ENCODE measurements at places on chromosomes 11 and 22.
A peak's percentile ranks its signal among the peaks of the same experiment; 100 is the strongest.

- no peak for DNase-seq
Observed at GRCh38 chr11:57475191-57475590, 14.9 kb downstream of the RTN4RL2 start.

- DNase-seq: peak; percentile 30
Observed at GRCh38 chr11:96221244-96222070, 121.5 kb downstream of the MAML2 start.

DNA sequence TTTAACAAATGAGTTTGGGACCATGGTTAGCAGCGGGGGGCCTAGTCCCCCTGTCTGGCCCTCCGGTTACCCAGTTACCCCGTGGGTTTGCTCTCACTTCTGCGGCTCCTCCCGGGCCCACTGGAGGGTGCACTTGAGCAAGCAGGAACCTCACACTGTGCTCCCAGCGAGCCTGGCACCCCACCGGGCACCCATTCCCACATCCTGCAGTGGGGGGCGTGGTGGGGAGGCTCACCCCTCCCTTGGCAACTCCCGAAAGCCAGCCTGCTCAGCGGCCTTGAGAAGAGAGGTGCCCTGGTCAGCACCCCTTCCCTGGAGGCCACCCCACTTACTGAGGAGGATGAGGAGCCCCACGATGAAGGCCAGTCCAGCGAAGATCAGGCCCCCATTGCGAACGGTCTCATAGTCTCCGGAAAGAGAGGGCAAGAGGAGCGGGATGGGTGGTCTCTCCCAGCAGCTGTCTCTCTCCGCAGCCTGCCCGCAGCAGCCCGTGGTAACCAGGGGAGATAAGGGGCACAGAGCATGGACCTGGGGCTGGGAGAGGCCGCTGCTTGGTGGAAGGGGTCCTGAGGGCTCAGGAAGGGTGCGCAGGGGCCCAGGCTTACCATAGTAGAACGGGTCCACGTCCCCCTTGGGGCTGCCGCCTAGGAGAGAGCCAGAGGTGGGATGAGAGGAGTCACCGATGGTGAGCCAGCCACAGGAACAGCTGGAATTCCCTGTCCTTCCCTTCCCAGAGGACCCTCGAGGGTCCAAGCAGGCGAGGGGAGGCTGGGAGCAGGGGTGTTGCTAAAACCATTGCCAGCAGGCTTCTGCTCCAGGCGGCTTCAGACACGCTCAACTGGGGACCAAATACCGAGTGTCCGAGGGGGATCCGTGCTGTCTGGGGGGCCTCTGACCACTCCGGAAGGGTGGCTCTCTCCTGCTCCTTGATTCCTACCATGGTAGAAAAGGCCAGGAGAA, 2.2 kb downstream of the FXYD2 start:
- peak; percentile 53 for DNase-seq

DNA sequence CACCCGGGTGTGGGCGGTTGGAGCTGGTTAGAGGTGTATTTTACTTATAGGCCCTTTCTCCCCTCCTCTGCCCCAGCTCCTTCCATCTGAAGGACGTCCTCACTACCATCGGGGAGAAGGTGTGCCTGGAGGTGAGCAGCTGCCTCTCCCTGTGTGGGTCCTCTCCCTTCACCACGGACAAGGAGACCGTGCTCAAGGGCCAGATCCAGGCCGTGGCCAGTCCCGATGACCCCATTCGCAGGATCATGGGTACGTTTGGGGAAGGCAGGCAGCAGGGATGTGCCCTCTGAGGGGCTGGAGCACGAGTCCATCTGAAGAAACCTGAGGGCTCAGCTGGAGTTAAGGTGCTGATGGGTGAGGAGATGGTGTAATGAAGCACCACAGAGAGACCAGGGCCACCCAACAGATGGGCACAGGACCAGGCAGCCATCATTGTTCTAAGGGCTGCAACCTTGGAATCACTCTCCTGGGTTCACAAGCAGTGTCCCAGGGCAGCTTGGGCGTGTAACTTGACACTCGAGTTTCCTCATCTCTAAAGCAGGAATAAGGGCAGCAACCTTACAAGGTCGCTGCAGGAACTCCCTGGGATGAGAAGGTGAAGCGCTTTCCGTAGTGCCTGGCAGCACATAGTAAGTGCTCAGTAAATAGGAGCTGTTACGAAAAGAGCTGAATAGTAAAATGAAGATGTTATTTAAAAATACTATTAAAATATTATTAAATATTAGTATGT, 29.4 kb downstream of the TCP11L1 start:
- DNase-seq: no peak

- no peak for DNase-seq
Observed at GRCh38 chr22:19455585-19456370, 8.3 kb upstream of the C22orf39 start.

- no peak for DNase-seq
Observed at GRCh38 chr11:45324459-45324858, 38.3 kb upstream of the SYT13 start.

DNA sequence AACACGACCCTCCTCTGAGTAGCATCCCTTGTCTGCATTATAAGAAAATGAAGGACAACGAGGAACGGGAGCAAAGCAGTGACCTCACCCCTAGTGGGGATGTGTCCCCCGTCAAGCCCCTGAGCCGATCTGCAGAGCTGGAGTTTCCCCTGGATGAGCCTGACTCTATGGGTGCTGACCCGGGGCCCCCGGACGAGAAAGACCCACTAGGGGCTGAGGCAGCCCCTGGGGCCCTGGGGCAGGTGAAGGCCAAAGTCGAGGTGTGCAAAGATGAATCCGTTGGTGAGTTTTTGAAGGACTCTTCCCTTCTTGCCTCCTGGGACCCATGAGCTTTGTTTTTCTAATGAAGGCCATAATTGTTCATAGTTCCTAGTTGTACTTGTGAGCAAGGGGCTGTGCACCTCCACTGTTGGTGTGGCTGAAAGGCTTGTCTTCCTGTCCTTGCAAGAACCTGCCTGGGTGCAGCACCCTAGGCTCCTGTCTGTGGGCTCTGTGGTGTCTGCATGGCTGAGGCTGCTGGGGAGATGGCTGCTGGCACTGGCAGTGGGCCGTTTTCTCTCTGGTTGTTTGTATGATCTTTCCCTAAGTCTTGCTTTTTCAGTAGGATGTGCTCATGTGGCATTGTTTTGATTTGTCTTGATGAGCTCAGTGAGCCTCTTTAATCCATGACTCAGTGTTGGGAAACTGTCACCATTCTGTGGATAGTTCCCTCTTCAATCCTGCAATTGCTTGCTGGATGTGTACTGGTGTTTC, 10.1 kb downstream of the DGCR8 start:
- DNase-seq: no peak

- DNase-seq: no peak
Observed at GRCh38 chr22:42645938-42646568, 3.1 kb downstream of the CYB5R3 start.

DNA sequence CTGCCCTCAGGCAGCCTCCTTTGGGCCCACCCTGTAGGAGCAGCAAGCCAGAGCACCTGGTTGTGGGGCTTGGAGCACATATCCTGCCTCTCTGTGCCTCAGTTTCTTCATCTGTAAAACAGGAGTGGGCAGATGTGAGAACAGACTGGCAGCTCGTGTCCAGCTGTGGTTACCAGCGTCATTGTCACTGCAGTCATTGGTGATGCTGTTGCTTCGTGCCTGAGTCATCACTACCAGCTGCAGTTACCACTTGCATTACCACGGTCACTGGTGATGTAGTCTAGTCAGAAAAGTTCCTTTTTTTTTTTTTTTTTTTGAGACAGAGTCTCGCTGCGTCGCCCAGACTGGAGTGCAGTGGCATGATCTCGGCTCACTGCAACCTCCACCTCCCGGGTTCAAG, 20.4 kb downstream of the RSPH14 start:
- DNase-seq: no peak

DNA sequence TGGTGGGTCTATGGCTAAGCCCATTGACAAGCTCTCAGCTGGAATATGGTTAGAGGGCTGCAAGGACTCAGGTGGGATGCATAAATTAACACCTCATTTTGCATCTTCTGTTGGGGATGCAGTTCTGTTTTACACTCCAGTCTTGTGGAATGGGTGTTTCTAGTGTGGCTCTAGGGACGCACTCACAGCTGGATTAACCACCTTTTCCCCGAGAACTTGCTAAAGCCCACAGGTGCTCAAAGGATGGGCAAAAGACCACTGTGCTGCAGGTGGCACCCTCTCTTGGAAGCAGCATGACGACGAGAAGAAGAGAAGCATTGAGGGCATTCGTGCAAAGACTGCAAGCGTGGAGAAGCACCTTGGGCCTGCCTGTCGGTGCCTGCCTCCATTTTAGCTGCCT, 6.9 kb downstream of the BARX2 start:
- DNase-seq: no peak

DNA sequence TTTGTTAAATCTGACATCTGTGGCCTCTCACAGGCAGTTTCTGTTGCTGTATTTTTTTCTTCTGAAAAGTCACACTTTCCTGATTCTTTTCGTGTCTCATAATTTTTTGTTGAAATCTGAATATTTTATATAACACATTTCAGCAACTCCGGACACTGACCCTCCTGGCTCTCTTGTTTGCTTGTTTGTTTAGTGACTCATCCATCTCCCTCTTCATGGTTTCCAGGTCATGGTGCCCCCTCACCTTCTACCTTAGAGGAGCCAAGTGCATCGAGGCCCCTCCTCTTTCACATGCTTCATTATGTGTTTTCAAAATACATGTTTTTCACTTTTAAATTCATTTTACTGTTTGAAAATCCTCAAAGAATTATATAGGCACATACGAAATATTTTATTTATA, 562.4 kb downstream of the OPCML start:
- DNase-seq: no peak

- DNase-seq: no peak
Observed at GRCh38 chr11:93801366-93801765, 17.3 kb downstream of the MED17 start.

DNA sequence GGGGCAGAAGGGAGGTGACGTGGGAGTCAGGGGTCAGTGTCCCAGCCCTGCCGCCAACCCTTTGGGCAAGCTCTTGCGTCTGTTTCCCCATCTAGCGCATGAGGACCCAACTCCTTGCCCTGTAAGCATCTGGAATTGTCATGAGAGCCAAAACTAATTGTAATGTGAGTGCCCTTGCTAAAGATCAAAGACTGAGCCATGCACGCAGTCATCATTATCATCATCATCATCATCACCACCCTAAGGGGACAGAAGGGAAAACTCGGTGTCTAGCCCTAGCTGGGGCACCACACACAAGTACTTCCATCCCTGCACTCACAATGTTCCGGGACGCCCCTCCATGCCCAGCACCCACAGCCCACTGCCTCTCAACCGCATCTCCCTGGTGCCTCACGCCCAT, 2.5 kb downstream of the LIF start:
- peak; percentile 44 for DNase-seq

DNA sequence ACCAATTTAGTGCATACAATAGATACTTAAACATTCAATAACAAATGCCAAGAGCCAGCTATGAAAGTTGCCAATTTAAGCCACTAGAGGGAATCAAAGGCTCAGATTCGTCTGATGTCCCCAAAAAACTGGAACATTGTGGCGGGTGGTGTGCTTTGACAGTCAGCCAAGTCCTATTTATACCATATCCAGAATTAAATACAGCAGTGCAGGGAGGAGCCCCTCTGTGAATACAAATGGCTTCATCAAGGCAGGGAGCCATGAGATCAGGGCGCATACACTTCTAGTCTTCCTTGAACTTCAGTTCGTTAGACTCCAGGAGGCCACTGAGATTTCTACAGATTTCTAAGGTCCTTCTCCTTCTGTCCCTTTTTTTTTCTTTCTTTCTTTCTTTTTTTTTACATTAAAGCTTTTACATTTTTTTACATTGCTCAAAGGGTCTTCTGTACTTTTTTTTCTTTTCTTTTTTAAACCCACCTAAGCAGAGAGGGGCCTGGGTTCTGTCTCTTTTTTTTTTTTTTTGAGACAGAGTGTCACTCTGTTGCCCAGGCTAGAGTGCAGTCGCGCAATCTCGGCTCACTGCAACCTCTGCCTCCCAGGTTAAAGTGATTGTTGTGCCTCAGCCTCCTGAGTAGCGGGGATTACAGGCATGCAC, 41.5 kb upstream of the HSPA8 start:
- peak; percentile 57 for DNase-seq

DNA sequence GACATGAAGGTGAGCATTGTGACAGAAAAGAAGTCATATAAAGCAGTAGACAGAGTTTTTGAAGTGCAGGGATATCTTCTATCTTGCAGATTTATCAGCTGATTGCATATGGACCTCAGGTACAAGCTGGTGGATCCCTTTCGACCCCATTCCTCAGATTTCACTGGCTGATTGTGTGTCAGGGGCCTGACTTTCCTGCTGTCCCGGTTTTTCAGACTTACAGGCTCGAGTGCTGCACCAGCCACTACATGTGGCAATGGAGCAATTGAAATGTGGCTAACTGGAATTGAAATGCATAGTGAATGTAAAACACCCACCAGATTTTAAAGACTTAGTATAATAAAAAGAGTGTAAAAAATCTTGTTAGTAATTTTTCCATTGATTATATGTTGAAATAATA, 50.3 kb downstream of the CLMP start:
- DNase-seq: no peak

GRCh38 chr11:87148749-87149148, 111.0 kb downstream of the TMEM135 start:
- no peak for DNase-seq

- DNase-seq: no peak
Observed at GRCh38 chr11:79221444-79222130, 219.2 kb downstream of the TENM4 start.
